ENCODE measurements at places on chromosomes 4 and X.

DNA sequence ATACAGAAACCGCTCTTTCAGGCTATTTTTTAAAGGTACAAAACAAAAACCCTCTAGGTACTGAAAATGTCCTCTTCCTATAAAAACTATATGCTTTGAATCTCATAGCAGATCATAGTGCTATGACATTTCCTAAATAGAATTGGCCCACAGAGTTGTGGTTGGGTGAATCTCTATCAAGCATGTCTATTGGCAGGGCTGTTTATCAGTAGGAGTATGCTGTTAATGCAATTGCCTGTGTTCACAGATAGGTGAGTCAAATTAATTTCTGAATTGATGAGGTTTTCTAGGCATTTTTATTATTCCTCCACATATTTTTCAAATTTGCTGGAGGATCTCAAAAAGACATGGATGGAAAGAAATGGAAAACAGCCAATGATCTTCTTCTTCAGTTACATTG is 73.9 kb downstream of the QRFPR start:
- no peak for DNase-seq

GRCh38 chrX:120456973-120457372 is 12.1 kb downstream of the LAMP2 start:
- no peak for DNase-seq

DNA sequence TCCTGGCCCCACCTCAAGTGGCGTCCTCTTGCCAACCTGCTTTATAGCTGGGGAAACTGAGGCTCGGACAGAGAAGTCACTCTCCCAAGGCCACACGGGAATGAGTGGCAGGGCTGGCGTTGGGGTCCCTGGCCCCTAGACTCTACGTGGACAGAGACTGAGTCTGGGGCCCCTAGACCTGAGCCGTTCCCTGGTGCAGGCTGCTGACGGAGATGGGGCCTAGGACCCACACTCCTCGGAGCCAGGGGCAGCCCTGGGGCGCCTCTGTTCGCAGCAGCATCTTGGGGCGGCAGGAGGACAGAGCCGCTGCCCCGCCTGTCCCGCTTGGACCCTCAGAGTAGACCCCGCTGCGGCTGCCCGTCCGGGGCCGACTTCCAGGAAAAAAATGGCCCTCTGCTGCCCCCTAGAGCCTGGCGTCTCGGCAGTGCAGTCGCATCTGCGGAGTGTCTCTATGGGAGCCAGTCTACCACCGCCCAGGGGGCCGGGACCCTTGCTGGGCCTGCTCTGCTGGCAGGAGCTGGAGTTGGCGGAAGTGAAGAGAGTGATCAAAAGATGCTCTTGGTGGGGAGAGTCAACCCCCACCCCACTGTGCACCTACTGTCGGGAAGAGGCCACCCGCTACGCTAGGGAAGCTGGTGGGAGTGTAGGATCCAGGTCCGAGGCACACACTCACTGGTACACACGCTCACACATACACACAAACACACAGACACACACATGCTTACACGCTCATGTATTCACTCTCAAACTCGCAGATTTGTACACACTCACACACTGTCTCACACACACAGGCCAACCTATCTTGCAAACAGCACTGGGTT is 220.1 kb downstream of the AFAP1 start:
- peak; percentile 63 for DNase-seq

GRCh38 chrX:27444093-27444908 is 18.8 kb downstream of the PPP4R3C start:
- DNase-seq: no peak

DNA sequence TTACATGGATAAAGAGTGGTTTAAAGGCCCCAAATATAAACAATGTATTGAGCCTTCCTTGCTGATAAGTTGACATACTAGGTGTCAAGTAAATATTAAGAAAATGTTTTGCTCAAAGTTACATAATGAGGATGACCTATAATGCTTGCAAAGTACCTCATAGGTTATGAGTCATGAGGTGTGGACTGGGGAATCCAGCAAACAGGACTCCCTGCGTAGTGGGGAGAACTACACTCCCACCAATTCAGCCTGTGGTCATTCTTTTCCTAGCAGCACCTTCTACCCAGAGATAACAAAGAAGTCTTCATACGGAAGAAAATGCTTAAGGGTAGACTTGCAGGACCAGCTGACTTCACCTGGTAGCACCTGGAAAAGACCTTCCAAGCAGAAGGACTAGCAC is 418.9 kb upstream of the CPEB2 start:
- no peak for DNase-seq

- no peak for DNase-seq
Observed at GRCh38 chr4:6804082-6804752, 21.7 kb downstream of the KIAA0232 start.

- DNase-seq: no peak
Observed at GRCh38 chr4:180940680-180941079, 1302.5 kb upstream of the TENM3 start.

GRCh38 chr4:158970812-158971211 is 132.1 kb upstream of the RAPGEF2 start:
- no peak for DNase-seq

- no peak for DNase-seq
Observed at GRCh38 chr4:158219623-158220022, 9.3 kb downstream of the TMEM144 start.

GRCh38 chr4:170325599-170325998 is 235.8 kb upstream of the AADAT start:
- no peak for DNase-seq

GRCh38 chr4:22595684-22596083 is 79.8 kb upstream of the ADGRA3 start:
- DNase-seq: no peak

- DNase-seq: no peak
Observed at GRCh38 chrX:69503228-69503781, 821 bp upstream of the NALF2 start.

DNA sequence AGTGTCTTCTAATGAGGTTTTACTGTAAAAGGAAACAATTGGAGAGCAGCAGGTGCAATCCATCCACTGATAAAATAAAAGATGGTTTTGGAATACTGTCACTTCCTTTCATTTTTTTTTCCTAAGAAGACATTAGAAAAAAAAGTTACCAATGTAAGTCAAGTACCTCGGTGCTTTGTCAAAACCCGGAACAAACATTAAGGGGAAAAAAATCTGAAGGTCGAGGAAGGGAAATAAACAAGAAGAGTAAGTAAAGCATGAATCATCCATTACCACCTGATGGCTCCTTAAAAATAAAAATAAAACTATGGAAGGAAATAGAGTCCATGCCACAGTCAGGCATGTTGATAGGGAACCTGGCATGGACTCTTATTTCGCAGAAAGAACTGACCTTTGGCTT is 15.3 kb upstream of the XPNPEP2 start:
- no peak for DNase-seq

DNA sequence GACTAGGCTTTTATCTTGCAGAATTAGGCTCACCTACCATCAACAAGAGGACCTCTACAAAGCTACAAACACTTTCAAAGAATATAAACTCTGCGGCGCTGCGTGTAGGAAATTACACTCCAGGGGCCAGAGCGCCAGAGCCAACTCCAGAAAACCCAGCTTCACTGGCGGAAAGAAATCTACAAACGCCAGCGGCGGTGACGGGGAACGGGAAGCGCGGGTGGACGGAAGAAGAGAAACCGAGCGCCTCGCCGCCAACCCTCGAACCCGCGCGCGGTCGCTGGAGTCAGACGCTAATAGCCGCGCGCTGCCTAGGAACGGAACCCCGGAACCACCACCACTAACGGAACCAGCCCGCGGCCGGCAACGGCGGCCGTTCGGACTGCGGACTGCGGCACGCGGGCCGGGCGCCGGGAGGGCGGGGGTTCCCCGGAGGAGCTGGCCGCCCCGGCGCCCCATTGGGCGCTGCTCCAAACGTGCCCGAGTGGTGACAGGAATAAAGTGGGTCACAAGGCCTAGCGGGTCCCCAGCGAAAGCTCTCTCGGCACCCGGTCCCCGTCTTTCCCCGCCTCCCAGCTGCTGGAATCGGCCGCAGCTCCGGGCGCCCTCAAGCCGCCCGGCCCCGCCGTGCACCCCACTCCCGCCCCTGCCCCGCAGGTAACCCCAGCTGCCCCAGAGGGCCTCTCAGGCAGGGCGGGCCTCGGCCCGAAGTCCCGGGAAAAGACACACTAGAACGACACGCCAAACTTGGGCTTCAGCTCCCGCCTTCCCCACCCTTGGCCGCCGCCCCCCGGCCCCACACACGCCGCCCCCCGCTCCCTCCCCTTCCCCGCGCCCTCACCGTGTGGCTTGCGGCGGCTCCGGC is 836 bp downstream of the CLOCK start:
- peak; percentile 63 for DNase-seq

DNA sequence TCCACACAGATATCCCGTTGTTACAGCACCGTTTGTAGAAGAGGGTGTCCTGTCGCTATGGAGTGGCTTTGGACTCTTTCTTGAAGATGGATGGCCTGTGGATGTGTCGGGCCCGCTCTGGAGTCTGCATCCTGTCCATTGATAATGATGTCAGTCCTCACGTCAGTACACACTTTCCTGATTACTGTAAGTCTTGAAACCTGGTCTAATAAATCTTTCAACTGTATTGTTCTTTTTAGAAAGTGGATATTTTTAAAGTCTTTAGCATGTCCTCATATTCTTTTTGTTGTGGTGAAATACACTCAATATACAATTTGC is 14.9 kb downstream of the MSANTD1 start:
- DNase-seq: no peak

- no peak for DNase-seq
Observed at GRCh38 chr4:54213761-54214160, 15.3 kb upstream of the PDGFRA start.

DNA sequence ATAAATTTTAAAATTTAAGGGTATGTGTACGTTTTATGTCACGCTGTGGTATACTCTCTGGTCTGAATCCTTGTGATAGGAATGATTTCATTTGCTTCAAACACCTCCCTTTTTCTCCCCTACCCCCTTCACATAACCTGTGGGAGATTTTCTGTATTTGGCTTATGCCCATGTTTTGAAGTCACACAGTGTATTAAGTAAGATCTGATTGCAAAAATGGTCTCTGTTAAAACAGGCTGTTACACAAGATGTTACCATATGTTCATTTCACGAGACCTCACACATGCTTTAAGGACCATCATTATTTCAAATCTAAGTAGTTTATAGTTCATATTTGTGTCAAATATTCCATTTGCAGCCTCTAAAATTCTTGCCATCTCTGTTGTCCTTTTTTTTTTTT is 63.5 kb downstream of the TMEM131L start:
- DNase-seq: no peak

DNA sequence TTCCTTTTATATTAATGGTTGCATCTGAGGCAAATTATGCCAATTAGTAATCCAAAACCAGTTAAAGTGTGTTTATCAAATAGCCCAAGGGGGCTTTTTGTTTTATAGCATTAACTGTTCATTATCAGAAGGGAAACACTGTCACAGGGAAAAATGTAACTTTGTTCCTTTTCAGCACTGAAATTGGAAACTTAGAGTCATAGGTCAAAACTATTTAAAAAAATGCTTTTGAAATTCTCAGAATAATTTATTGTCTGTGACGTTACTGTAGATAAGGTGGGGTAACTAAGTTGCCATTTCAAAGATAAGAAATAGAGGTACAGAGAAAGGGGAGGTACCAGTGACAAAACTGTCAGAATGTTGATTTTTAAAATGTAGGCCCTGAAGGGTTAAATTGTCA is 129.3 kb downstream of the AKAP4 start:
- DNase-seq: no peak

GRCh38 chr4:60847614-60848013 is 352.5 kb upstream of the ADGRL3 start:
- no peak for DNase-seq

GRCh38 chr4:175413561-175413960 is 398.5 kb downstream of the GPM6A start:
- no peak for DNase-seq
